Smooth muscle cell of the brain vasculature (primary cell): ENCODE measurements at places on chromosomes 16 and 17.

DNA sequence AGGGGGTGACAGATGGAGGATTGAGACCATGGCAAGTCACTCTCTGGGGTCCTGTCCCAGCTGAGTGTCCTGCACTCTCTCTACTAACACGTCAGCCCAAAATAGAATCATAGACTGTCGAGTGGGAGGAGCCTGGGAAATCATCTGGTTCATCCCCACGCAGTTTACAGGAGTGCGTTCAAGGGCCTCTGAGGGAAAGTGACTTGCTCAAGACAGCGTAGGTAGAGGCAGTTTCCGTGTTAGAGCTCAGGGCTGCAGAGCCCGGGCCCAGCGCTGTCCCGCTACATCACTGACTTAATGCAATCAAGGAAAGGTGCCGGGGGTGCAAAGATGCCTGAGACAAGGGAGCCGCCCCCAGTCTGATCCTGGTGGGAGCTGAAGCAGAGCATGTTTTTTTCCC is 10.3 kb downstream of the GSG1L2 start:
- no peak for DNase-seq

DNA sequence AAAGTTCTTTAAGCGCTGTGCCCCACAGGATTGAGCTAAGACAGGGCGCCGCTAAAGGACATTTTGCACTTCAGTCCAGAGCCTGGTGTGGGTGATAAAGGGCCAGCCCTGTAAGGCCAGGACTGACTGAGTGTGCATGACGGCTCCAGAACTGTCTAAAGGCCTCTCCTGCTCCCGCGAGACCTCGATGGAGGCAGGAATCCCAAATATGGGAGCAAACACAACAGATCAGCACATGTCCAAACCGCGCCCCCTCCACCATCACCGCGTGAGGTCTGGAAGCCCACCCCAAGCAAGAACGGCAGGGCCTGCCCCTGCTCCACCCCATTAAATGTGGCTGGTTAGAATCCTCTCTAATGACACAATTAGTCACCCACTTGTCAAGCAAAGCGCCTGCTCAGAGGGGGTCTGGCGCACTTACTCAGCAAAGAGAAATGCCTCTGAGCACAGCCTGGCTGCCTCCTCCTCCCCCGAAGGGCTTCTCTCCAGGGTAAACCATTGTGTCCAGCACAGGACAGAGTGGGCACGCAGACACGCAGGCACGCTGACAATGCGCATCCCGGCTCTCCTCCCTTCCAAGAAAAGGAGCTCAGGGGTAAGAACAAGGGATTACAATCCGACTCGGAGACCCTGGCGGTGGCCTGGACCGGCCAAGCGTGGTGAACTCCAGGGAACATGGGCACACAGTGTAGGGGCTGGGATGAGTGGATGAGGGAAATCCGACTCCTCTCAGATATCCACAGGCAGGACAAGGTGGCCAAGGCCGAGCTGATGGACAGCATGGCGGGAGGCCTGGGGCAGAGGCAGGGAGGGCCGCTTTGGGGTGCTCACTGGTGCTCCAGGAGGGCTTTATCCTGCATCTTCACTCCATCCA is 1.5 kb downstream of the MXRA7 start:
- no peak for DNase-seq

DNA sequence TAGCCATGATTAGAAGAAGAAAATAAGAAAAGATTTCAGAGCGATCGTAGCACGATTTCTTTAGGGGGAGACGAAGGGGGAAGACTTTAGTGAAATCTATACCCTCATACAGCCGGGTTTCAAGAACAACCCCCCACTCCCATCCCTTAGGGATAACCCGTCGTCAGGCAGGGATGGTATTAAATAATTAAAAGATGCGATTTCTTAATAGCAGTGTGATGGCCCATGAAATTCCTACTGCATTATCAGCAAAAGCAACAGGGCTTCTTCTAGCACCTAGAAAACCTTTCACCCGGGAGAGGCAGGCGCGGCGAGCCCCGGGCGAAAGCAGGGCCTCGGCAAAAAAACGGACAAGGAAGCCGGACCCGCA is 1.4 kb downstream of the CDH11 start:
- no peak for DNase-seq

DNA sequence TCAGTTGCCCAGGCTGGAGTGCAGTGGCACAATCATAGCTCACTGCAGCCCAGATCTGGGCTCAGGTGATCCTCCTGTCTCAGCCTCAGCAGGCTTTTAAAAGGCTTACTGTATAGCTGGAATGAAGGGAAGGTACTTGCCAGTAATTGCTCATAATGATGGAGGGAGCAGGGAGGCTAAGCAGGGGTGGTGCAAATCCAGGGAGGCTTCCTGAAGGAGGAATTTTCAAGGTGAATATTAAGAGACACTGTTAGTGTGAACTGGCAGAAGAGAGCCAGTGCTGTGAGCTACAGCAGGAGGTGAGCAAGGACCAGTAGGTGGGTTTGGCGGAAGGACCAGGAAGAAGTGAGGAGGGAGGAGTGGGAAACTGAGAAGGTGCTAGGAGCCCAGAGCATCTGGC is 24.7 kb downstream of the CRHR1 start:
- no peak for DNase-seq

DNA sequence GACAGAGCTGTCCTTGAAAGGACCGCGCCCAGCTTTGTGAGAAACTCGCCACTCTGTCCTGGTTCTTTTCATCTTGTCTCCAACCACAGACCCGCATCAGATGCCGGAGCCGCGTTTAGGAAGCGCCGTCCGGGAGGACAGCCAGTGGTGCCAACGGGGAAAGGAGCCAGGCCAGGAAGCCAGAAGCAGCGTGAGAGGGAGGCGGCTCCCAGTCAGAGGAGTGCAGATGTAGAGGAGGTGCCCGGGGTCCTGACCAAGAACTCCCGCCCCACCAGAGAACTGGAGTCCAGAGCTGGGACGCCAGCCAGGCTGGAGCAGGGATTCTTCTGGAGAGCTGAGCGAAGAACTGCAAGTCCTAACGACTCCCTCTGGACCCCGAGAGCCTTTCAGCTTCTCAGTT is 49.3 kb upstream of the TNRC6C start:
- no peak for DNase-seq

DNA sequence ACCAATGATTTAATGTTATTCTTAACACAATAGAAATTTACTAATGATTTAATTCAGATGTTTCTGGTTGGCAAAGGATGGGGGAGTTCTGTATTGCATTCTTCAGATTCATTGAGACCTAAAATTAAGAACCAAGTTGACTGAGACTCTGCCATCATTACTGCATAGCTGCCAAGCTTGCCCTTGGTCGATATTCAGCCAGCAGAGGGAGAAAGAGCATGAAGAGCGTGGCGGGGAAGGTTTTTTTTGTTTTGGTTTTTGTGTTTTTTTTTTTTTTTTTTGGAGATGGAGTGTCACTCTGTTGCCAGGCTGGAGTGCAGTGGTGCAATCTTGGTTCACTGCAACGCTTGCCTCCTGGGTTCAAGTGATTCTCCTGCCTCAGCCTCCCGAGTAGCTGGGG is 659.4 kb upstream of the EEF2KMT start:
- no peak for DNase-seq

- peak; percentile 26 for DNase-seq
Observed at GRCh38 chr16:11955713-11956123, 9.3 kb upstream of the TNFRSF17 start.

DNA sequence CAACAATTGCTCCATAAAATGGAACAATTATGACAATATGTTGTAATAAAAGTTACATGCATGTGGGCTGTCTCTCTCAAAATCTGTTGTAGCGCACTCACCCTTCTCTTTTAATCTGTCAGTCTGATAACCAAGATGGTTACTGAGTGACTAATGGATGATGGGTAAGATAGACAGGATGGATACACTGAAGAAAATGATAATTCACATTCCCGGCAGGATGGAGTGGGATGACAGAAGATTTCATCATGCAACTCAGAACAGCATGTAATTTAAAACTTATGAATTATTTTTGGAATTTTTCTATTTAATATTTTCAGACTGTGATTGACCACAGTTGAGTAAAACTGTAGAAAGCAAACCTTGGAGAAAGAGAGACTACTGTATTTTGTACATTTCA is 30.5 kb downstream of the CDH13 start:
- no peak for DNase-seq

- no peak for DNase-seq
Observed at GRCh38 chr16:57700781-57701551, 6.4 kb downstream of the DRC7 start.

DNA sequence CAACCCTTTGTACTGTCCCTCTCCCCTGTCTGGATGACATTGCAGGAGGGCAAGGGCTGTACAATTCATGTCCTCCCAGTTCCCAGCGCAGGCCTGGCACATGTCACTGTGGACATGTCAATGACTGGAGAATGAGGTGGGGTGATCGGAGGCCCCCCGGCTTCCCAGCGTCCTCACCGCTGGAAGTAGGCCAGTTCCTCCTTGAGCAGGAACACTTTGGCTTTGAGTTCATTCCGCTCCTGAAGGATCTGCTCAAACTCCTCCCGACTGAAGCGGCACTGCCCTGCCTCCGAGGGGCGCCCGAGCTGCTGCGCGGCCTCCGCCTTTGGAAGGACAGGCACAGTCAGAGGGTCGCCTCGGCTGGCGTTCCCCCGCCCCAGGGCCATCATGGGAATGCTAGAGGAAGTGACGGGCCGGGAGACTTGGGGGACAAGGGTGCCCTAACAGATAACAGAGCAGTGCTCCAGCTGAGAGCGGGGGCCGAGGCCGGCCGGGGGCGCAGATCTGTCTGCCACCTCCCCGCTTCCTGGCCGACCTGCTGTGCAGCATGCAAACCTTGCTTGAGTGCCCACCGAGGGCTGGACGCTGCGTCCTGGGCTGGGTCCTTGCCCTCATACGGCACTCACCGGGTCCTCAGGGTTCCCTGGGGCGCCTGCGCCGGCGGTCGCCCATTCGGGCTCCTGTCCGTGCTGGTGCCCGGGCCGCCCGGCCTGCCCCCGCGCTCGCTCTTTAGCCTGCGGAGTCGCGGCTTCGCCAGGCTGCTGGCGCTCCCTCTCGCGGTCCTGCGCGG is 1.3 kb downstream of the RILP start:
- no peak for DNase-seq

- DNase-seq: no peak
Observed at GRCh38 chr17:52147872-52148271, 10.6 kb downstream of the CA10 start.

DNA sequence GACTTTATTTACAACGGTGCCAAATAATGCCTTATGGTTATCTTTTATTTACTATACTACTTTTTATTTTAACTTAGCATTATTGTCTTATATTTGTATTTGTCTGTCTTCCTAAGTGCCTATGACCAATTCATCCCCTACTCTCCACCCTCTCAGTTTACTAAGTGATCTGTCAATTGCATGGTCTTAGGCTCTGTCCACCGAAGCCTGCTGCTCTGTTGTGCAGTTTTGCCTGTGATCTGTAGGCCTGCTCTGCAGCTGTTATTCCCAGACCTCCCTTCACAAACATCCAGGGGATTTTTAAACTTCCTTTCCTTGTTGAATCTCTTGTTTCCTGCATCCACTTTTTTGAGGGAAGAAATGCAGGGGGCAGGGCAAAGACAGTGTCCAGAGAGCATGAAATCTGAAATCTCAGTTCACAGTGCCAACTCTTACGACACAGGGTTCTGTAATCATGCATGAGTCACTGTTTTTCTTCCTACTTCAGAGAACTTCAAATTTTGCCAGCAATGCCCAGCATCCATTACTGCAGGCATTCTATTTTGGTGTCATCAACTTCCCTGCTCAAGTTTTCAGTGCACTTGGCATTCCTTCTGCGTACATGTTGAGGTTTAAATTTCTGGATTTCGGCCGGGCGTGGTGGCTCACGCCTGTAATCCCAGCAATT is 11.4 kb downstream of the SLFN5 start:
- no peak for DNase-seq

DNA sequence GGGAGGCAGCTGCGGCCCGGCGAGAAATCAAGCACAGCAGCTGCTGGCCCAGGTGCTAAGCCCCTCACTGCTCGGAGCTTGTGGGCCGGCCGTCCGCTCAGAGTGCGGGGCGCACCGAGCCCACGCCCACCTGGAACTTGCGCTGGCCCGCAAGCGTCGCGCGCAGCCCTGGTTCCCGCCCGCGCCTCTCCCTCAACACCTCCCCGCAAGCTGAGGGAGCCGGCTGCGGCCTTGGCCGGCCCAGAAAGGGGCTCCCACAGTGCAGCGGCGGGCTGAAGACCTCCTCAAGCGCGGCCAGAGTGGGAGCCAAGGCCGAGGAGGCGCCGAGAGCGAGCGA is 92.9 kb downstream of the HAPSTR1 start:
- no peak for DNase-seq

DNA sequence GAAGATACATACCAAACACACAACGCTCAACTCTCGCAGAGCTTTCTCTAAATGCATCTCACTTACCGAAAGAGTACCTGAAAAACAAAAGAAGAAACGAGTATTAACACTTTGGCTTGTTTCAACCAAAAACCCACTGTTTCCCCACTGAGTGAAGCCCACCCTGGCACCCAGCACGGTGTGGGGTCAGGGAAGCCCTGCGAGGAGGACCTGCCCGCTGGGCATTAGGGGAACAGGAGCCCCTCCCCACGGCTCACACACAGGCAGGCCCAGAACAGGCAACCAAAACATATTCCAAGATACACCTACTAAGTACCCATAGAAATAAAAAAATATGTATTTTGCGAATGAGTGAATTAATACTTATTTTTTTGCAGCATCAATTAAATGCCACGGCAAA is 36.6 kb downstream of the LMF1 start:
- DNase-seq: no peak

- no peak for DNase-seq
Observed at GRCh38 chr16:19851476-19851875, 33.2 kb downstream of the GPRC5B start.

- DNase-seq: no peak
Observed at GRCh38 chr17:71376933-71377332, 743.9 kb upstream of the SOX9 start.

- DNase-seq: no peak
Observed at GRCh38 chr17:40803617-40804082, 3.9 kb upstream of the KRT28 start.

- no peak for DNase-seq
Observed at GRCh38 chr16:71387045-71387871, 28.7 kb downstream of the CALB2 start.

GRCh38 chr16:178668-179015 is 1.6 kb upstream of the HBQ1 start:
- DNase-seq: no peak

DNA sequence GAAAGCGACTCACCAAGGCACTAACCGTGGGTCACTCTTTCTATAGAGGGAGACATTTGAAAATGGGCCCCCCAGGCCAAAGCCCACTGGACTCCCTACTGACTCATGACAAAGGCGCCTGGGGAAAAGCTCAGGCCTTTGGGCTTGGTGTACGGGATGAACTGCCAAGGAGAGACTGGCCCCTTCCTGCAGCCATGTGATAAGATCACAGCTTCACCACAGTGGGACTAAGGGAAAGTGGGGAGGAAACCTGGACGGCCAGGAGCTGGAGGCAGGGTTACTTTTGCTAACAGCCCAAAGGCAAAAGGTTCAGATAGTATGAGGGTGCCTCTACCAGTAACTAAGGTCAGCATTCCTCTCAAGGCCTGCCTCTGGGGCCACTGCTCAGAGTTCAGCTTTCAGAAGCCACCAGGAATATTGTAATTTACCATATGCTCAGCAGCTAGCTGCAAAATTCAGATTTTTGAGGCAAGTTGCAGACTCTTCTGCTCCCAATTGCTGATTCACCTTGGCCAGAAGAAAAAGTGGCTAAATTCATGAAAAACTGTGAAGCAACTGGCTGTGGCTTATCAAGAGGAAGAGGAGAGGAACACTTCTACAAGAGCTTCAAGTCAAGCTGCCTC is 37.1 kb upstream of the SLC25A19 start:
- DNase-seq: no peak

- DNase-seq: no peak
Observed at GRCh38 chr16:66774981-66775380, 23.6 kb upstream of the DYNC1LI2 start.

GRCh38 chr16:85557083-85557970 is 55.8 kb upstream of the GSE1 start:
- no peak for DNase-seq

- DNase-seq: no peak
Observed at GRCh38 chr17:78337244-78338109, 22.4 kb downstream of the SOCS3 start.
